ENCODE measurements at places on chromosomes 4 and X.

DNA sequence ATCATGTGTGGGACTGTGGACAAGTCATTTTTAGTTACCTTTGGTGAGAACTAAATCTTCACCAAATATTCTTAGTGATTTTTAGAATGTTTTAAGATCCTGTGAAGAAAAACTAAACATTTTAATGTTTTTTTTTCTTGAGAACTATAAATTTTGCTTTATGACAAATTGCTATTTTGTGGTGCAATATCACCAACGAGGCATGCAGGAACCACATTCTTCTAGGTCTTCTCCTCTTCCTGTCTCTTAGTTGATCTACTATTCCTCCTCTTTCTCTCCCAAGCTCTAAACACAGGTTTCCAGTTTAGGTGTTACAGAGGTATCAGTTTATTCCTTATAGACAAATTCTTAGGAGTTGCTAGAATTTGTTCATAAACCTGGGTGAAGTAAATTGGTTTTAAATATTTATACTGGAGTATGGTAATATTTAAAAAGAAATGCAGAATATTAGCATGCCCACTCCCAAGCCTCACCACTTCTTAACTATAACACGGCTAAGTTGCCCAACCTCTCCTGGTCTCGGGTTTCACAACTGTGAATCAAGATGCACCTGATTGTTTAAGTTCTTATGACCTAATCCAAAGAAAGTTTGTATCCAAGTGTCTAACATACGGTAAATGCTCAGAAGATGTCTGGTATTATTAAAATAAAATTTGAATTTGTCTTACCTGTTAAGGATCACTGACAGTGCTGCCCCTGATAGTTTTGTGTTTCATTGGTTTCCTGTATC, 56.5 kb upstream of the CLNK start:
- no peak for DNase-seq

DNA sequence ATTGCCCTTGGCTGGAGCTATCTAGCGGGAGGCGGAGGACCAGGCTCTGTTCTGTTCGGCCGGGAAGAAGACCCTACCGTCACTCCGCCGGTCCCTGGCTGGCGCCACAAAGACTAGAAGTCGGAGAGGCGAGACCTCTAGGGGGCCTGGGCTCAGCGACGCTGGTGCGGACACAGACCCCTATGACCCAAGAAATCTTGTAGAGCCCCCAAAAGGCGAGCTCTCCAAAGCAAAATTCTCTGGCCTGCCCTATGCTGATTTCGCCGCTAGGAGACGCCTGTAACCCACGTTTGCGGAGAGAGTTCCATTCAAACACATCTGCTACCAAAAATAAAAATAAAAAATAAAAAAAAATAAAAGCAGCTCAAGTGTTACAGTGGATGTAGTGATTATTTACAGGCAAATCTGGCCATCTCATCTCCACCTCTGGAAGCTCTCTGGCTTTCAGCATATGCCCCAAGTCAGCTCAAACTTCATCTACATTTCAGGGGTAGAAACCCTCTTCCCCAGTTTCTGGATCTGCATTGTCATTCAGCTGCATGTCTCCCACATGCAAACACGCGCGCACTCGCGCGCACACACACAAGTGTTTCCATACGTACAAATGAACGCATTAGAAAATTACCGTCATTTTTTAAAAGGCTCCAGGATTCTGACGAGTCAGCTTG, 2.4 kb upstream of the PCDH10 start:
- no peak for DNase-seq

DNA sequence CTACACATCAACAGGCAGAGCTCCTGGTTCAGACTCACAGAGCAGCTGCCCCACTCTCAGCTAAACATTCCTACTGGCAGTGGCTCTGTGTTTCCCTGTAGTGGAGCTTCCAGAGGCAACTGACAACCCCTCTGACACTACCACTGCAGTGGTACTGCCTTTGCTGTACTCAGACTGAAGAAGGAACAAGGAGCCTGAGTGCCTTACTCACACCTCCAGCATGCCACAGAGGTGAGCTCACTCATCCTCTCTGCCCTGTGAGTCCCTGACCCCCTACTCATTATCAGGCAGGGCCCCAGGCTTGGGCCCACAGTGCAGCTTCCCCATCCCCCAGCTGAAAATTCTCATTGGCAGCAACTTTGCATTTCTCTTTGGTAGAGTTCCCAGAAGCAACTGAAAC, 240.5 kb upstream of the POF1B start:
- no peak for DNase-seq

DNA sequence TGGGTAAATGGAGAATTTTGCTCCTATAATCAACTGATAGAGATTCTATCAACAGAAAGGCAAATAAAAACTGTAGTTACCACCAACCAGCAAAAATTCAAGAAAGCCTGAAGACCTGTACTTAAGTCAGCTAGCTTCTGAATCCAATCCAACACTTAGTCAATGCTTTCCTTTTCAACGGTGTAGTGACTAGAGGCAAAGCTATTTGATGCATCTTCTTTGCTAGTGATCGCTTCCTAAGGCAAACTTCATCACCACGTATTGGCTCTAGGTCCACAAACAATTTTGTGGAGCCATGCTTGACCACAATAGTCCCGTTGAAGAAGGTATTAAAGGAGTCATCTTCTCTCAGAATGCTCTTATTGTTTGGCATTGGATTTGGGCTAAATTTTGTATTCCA, 25.0 kb upstream of the UBA6 start:
- DNase-seq: no peak

DNA sequence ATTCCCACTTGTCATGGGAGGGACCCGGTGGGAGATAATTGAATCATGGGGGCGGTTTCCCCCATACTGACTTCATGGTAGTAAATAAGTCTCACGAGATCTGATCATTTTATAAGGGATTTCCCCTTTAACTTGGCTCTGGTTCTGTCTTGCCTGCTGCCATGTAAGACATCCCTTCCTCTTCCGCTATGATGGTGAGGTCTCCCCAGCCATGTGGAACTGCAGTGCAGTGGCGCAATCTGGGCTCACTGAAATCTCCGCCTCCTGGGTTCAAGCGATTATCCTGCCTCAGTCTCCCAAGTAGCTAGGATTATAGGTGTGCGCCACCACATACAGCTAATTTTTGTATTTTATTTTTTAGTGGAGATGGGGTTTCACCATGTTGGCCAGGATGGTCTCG, 2.9 kb downstream of the HPGDS start:
- no peak for DNase-seq

GRCh38 chr4:138205531-138206233, 36.5 kb downstream of the SLC7A11 start:
- DNase-seq: no peak

- DNase-seq: no peak
Observed at GRCh38 chr4:162116095-162116779, 47.6 kb downstream of the FSTL5 start.

DNA sequence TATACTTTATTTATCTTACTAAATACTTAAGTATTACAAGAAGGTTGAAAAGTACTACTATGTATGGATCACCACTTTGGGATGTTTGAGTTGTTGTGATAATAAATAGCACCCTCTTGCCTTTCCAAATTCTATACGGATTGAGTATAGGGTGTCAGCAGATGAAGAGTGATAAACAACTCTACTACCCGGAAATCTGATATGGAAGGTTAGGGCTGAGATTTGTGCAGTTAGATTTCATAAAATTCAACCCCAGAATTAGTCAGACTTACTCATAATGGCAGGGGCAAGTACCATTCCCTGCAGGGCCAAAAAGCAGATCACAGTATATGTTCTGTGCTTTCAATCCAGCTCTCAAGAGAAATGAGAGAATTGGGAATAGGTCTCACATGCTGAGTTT, 1008.9 kb upstream of the PCDH7 start:
- DNase-seq: no peak

GRCh38 chr4:87391576-87392054, 627 bp upstream of the HSD17B11 start:
- no peak for DNase-seq

- no peak for DNase-seq
Observed at GRCh38 chr4:6345866-6346265, 76.2 kb downstream of the WFS1 start.

- DNase-seq: no peak
Observed at GRCh38 chr4:115675719-115676118, 562.3 kb upstream of the NDST4 start.

GRCh38 chr4:55158957-55159356, 33.6 kb upstream of the KDR start:
- no peak for DNase-seq

- no peak for DNase-seq
Observed at GRCh38 chr4:149465955-149466354, 349.7 kb downstream of the IQCM start.

- DNase-seq: no peak
Observed at GRCh38 chr4:2272828-2273120, 10.9 kb upstream of the MXD4 start.

- DNase-seq: no peak
Observed at GRCh38 chr4:149857446-149857845, 41.8 kb upstream of the IQCM start.

DNA sequence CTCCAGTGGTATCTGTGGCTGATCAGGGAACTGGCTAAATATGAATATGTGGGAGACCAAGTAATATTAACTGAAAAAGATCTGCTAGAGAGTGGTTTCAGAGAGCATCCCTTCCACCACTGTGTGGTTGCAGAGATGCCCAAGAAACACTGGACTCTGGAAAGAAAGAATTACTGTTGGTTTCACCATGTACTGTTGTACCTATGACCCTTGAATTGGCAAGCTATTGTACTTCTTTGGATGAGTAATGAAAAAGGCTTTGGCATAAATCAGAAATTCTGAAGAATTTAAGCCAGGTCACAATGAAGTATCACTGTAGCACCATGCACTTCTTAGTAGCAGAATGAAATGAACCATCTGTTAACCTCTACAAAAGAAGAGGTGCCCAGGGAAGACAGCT, 134.4 kb upstream of the INTU start:
- no peak for DNase-seq

DNA sequence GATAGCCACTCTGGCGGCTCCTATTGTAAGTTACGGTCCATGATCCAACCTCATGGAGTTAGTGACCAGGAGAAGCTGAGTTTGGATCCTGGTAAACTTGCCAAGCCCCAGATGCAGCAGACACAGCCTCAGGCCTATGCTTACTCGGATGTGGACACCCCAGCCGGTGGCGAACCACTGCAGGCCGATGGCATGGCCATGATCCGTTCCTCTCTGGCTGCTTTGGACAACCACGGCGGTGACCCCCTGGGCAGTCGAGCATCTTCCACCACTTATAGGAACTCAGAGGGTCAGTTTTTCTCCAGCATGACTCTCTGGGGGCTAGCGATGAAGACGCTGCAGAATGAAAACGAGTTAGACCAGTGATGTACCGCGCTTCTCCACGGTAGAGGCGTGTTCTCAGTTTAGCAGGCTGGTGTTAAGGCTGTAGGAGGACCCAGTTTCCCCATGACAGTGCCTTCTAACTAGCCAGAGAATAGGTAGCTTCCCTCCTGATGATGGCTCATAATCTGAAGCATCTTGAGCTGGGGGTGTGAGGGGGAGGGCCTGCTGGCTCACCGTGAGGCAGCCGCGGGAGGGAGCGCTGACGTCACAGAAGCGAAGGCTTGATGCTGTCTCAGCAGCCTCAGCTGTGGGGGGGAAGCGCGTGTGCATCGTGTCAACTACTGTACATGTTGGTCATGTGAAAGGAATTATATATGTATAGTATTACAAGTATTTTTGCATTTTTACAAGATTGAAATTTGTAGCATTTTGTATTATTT, 31.1 kb downstream of the ZBTB49 start:
- DNase-seq: no peak

DNA sequence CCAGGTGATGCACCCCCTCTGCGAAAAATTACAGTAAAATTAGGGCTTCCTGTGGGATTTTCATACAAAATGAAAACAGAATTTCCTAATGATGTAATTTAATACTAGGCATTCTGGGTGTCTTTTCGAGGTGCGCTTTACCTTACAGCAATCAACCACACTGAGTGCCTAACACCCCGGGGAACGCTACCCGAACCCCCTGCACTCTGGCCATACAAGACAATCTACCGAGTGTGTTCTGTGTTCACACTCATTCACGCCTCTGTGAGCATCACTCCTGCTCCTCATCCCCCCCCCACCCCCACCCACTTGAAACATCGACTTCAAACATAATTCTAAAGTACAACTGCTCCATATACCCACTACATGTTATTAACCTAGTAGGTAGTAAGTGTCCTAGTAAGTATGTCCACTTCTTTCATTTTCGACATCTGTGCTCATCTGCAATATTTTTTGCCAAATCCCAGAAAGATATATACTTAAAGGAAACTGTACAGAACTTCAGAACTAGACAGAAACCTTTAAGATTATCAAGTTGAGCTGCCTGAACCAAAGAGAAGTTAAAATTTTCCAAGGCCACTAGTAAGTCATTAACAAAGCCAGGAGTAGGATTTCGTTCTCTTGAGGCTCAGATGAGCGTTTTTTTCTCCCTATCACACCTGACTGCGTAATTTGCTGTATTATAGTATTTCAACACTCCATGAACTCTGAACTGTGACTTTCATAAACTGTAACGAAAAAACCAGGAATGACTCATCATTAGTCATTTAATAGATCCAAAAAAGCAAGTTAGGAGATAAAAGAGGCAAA, 80.0 kb downstream of the FAT1 start:
- no peak for DNase-seq

- DNase-seq: no peak
Observed at GRCh38 chr4:151658959-151659600, 101.7 kb downstream of the GATB start.

Measured in prostate gland (tissue), 2 donors.